ENCODE measurements at places on chromosomes 4 and X.

GRCh38 chr4:186739317-186739716, 15.7 kb upstream of the FAT1 start:
- DNase-seq, result no peak

DNA sequence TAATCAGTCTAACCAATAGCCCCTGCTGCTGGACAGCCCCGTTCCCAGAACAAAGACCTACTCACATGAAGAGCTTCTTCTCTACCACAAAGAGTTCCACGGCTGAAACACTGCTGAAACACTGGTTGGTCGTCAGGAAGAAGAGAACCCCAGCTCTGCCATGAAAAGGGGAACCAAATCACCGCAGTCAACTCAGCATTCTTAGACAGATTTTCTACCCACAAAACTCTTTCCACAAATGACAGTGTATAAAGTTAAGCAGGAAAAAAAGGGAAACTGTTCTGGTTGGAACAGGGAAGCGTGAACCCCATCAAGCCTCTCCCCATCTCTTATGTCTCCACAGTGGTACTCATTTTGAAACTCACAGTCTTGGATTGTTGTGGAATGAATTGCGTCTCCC, 57.3 kb downstream of the ABCG2 start:
- DNase-seq, result no peak

- no peak for DNase-seq
Observed at GRCh38 chr4:4721636-4722035, 137.8 kb upstream of the MSX1 start.

DNA sequence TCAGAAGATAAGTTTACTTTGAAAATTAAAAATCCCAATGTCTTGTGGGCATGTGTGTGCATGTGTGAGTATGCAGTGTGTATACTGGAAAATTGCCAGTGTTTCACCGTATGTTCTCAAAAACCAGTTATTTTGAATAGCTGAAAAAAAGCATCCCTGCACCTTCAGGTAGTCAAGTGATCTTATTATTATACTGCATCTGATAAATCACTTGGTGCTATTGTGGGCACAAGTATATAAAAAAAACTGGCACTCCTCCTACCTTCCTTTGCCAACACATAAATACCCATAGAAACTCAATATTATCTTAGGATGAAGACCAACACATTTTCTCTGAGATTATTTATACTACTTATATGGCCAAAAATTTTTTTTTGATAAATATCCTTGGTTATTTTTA, 91.5 kb upstream of the MAP9 start:
- DNase-seq, result no peak

- no peak for DNase-seq
Observed at GRCh38 chr4:102546635-102547034, 45.5 kb downstream of the NFKB1 start.

- no peak for DNase-seq
Observed at GRCh38 chrX:79100791-79101484, 43.5 kb upstream of the GPR174 start.

- DNase-seq, result peak; percentile 89
Observed at GRCh38 chrX:151970661-151971060, 3.8 kb downstream of the GABRE start.

DNA sequence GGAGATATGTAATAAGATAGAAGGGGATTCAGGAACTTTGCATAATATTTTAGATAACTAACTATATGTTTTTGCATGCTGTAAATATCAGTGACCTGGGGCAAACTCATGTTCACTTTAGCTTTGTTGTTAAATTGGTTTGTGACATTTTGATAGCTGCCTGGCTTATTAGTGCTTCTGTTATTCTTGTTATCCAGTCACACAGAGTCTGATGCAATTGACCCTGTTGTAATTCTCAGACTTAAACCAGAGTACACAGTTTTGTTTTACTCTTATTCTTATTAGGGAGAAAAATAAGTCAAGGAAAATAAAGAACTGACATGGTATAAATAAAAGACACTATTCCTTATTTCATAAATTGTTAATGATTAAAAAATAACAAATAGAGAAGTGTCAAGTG, 516.7 kb upstream of the SLIT2 start:
- peak; percentile 72 for DNase-seq

GRCh38 chr4:108431986-108432385, 188.4 kb upstream of the RPL34 start:
- DNase-seq, result no peak

GRCh38 chrX:152926279-152926678, 28.4 kb downstream of the ZNF185 start:
- DNase-seq, result peak; percentile 54

DNA sequence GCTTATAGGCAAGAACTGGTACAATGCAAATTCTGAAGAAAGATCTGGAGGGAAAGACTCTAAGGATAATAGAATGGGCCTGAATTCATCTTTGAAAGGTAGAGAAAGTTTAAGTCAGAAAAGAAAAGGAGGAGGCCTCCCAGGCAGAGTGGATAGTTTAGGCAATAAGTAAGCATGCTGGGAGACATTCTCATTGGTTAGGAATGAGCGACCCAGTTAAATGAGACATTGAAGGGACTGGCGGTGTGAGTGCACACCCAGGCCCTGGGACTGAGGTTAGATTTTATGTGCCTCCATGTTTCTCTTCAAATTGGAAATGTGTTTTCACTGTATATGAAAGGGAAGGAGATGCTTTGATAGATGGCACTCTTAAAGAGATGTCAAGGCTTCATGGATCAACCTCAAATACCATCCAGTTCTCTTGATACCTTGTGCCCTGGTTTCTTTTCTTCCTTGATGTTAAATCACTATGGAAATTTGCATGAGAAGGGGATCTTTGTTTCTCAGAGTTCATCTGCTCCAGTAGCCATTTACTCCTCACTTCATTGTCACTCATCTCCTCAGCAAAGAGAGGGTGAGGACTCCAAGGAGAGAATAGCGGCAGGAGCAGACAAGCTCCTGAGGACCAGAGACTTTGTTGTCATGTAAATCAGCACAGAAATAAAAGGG, 584.2 kb upstream of the INTU start:
- peak; percentile 19 for DNase-seq

GRCh38 chrX:30304866-30305265, 4.3 kb downstream of the NR0B1 start:
- no peak for DNase-seq

DNA sequence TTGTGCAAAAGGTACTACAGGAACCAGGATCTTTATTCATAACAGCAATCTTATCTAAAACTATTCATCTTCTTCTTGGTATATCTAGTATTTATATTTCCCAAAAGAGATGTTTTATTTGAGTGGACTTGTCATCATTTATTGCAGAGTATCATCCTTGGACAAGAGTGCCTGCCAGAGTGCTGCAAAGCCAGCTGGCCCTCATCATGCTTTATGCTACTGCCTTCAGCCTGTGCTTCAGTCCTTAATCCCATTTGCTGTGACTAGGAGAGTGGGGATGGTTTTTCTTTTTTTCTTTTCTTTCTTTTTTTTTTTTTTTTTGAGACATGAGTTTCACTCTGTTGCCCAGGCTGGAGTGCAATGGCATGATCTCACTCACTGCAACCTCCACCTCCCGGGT, 33.5 kb upstream of the ELF2 start:
- no peak for DNase-seq

DNA sequence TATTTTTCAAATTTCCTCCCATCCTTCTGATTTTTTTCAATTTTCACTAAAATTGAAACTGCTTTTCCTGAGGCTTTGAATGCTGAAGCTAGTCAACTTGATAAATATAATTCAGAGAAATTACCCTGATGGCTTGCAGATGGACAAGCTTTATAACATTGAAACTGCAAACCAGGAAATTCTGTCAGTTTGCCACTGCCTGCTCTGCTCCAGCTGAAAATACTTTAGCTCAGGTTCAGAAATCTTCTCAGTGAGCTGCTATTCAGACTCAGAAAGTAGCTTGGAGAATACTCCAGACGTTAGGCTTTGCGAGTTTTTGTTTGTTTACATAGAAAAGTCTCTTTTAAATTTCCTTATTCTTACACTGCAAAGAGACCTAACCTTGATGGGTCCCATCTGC, 1574.7 kb downstream of the STIM2 start:
- no peak for DNase-seq

DNA sequence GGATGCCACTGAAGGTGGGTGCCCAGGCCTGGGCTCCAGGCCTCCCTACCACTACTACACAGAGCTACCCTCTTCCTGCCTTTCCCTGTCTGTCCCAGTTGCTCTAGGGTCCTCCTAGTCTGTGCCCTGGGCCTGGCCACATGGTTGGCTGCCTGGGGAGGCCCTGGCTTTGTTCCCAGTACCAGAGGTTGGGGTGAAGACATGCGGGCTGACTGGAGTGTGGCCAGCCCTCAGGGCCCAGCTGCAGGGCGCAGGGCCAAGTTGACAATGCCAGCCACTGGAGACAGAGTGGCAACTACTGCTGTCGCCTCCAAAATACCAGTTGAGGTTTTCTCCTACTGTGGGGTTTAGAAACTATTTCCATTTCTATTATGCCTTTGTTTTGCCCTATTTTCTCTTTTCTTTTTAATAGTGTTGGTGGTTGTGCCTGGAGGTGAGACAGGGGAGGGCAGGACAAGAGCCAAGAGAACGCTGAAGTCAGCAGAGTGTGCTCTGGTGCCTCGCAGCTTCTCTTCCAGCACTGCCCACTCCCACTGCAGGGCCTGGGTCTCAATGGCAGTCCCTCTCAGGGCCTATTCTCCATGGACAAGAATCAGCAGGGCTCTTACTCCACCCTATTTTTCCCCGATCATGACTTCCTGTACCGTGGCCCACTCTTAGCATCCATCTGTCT, 32.2 kb upstream of the XPNPEP2 start:
- DNase-seq, result no peak

DNA sequence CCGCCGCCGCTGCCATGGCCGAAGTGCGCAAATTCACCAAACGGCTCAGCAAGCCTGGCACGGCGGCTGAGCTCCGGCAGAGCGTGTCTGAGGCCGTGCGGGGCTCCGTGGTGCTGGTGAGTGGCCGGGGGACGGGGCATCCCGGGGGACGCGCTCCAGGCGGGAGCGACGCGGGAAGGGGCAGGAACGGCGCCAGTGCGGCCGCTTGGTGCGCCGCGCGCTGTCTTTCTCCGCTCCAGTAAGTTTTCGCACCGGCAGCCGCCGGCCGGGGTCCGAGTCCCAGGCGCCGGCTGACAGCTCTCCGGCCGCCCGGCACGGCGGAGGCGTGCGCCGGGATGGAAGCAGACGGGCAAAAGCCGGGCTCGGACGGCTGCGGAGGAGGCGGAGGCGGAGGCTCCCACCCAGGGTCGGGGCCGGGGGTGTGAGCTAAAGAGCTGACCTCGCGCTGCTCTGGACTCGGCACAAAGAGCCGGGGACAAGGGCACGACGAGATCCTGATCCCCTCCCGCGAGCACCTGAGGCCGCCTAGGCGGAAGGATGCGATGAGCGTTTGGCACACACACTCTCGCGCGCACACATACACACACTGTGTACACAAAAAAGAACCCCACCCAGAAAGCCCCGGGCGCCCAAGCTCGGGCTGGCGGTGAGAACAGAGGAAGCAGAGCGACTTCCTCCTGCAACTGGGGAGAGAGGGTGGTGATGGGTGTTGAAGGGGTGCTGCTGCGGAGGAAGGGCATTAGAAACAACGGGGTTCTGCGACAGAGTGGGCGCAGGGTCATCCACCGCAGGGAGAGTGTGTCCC, 545 bp downstream of the DOCK11 start:
- DNase-seq, result no peak

GRCh38 chrX:31969714-31970113, 897.9 kb upstream of the FTHL17 start:
- no peak for DNase-seq

GRCh38 chr4:56681853-56682525, 893 bp upstream of the HOPX start:
- DNase-seq, result no peak

DNA sequence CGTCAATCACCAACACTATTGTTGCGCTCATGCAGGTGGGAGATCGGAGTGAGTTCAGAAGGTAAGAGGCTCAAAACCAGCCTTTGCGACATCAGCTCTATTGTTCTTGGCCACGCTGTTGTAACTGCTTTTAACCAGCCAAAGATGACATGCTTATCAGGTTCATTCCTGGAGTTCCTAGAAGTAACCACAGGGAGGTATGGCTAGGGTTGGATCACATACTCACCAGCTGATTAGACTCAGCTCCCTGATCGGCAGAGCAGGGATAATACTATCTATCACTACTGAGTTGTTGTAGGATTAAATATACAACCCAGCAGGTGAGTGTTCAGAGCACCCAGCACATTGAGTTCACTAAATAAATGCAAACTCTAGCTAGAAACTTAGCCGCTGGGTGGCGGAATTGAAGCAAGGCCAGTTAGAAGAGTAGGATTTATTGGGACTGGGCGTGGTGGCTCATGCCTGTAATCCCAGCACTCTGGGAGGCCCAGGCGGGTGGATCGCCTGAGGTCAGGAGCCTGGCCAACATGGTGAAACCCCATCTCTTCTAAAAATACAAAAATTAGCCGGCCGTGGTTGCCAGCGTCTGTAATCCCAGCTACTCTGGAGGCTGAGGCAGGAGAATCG, 12.4 kb downstream of the SLC34A2 start:
- peak; percentile 17 for DNase-seq

DNA sequence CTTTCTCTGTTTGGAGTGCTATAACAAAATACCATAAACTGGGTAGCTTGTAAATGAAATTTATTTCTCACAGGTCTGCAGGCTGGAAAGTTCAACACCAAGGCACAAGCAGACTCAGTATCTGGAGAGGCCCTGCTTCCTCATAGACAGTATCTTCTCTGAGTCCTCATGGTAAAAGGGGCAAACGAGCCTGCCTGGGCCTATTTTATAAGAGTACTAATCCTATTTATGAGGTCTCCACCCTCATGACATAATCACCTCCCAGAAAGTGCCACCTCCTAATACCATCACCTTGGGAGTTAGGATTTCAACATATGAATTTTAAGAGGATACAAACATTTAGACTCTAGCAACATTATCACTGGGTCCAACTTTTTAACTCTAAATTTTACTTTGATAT, 200.3 kb downstream of the STPG2 start:
- no peak for DNase-seq

DNA sequence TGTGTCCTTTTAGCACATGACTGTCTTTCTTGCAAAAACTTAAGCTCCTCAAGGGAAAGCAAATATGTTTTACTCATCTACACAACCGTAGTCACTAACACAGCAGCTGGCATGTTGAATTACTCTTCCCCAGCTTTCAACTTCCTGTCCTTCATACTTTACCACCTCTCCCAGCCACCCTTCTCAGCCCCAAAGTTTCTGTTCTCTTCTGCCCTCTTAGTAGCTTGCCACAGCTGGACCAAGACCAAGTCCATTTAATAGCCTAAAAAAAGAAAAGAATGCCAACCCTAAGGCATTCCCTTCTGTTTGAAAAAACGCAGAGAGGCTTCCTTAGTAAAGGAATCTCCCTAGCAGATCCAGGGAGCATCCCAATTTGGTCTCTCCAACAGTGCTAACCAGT, 36.8 kb downstream of the SRPX2 start:
- peak; percentile 32 for DNase-seq

Data from iris pigment epithelial cell (primary cell).